ENCODE measurements at places on chromosomes 7 and 10.

DNA sequence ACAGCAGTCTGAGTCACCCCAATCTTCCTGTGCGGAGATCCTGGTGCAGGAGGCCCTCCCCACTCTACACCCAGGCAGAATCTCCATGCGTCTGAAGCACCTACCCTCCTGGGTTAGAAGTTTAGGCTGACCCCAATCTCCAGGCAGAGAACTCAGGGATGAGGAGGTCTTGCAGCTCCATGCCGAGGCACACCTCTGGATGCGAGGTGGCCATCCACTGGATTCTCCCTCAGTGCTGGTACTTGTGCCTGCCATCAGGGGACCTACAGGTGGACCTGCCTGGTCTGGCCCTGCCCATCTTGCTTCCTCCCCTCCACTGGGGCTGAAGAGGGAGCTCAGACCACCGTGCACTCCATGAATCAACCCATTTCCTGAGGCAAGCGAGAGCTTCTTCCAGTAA, 28.8 kb upstream of the AMPH start:
- DNase-seq: no peak

GRCh38 chr7:74464931-74465886, 11.5 kb downstream of the GTF2IRD1 start:
- DNase-seq: no peak

DNA sequence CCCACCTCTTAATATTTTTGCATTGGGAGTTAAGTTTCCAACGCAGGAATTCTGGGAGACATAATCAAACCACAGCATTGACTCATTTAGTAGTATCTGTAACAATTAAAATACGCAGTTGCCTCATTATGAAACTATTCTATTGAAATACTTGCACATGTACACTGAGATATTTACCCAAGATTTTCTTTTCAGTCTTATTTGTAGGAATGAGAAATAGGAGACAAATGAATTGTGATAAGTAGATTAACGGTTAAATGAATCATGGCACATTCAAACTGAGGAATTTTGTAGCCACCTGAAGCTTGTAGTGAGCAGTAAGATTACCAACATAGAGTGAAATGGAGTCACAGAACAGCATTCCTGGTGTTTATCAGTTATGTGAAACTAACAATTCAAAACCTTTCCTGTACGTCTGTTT, 18.1 kb downstream of the RP9 start:
- no peak for DNase-seq

- DNase-seq: no peak
Observed at GRCh38 chr7:105010504-105011130, 3.4 kb upstream of the KMT2E start.

- no peak for DNase-seq
Observed at GRCh38 chr7:7772397-7772821, 54.0 kb upstream of the RPA3 start.

DNA sequence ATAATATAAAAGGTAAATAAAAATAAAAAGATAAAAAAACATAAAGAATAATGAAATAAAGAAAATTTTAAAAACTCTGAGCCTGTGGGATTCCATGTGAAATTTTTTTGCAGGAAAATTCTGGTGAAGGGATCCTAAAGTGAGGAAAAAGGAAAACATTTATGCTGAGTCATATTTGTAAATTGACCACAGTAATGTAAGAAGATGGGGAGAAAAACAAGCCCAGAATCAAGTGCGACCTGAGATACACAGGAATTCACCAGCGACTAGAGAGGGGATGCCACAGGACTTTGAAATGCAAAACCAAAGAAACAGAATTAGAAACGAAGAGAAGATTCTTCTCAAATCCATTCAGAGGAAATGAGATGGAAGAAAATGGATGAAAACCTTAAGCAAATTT, 133.8 kb upstream of the PFKP start:
- DNase-seq: no peak

DNA sequence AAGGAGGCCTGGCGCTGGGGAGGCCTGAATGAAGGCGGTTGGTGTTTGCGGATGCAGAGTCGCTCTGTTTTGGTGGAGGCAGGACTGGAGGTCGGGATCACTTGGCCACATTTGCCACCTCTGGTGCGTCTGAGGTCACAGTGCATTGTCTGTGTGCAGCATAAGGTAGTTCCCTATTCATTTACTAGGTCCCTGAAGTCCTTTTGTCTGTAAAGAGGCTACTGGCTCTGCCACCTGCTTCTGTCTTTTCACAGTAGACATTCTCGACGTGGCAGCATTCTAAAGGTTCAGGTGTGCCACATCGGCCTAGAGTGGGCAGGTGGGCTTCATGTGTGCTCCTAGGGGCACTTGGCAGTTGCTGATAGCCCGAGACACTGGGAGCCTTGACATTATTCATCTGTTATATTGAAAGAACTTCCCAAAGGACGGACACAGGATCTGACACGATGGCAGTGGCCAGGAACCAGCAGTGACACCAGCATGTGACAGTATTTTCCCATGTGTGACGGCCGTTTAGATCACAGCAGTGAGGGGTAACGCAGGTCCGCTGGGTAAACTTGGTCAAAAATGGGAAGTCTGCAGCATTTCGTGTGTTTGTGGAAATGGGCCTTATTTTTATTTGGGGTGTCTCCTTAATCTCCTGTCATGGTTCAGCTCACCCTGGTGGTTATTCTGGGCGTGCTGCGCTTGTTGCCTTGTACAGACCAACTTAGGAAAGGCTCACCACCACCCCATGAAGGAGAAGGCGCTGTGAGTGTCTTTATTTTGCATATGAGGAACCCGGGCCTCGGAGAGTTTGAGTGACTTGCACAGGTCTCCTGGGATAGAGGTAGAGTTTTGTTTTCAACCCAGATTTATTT, 5.9 kb downstream of the MGMT start:
- DNase-seq: no peak

GRCh38 chr10:132710746-132711612, 75.0 kb downstream of the NKX6-2 start:
- DNase-seq: no peak

- DNase-seq: no peak
Observed at GRCh38 chr10:72088889-72089575, 681 bp upstream of the SPOCK2 start.

GRCh38 chr10:114953047-114953446, 15.1 kb downstream of the TRUB1 start:
- no peak for DNase-seq

GRCh38 chr10:25441270-25441669, 266.5 kb downstream of the GPR158 start:
- no peak for DNase-seq

DNA sequence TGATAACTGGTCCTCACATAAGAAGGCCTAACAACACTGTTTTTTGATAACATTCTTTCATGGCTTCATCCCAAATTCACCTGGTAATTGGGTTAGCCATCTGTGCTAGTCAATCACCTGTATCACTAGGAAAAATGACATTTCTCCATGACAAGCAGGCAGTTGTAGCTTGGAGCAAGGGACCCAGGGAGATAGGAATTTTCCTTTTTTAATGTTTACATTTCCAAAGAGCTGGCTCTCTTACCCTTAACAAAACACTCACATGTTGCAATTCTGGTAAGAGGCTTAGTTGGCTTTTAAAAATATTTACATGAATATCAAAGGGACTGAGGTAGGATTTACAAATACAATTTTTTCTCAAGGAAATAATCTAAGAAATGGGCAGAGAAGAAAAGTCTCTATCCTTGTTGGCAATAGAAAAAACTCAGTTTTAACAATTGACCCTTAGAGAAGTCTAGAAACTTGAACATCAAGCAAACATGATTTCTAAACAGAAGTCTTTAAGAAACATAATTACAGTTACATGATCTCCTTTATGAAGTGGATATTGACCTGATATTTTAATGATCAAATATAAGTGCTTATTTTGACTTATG, 16.1 kb upstream of the AKR1C1 start:
- DNase-seq: no peak

GRCh38 chr7:106731187-106731586, 70.2 kb upstream of the CCDC71L start:
- no peak for DNase-seq

- DNase-seq: no peak
Observed at GRCh38 chr7:107715531-107715930, 28.4 kb upstream of the CBLL1 start.

GRCh38 chr10:3926675-3927525, 141.9 kb upstream of the KLF6 start:
- DNase-seq: no peak

DNA sequence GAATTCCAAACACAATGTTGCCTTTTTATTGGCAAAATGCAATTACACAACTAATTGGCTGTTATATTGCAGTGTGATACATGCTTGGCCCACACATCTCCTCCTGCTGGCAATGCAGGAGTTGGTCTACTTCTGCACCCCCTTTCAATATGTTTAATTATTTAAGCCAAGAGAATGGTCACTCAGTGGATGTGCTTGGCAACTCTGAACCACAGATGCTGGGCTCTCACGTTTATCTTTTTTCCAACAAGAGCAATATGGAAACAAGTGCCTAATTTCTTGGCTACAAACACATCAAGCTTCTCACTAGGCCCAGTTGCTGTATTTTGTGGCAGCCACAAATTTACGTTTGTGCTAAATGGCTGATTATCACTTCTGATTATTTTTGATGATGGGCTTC, 1149.2 kb upstream of the CELF2 start:
- DNase-seq: no peak

- no peak for DNase-seq
Observed at GRCh38 chr7:142432377-142432776, 174.5 kb upstream of the PRSS58 start.

GRCh38 chr10:117535298-117536071, 7.1 kb upstream of the EMX2 start:
- DNase-seq: no peak

GRCh38 chr7:21383227-21384220, 44.4 kb upstream of the SP4 start:
- DNase-seq: no peak

- no peak for DNase-seq
Observed at GRCh38 chr7:38525857-38526256, 105.3 kb downstream of the AMPH start.

DNA sequence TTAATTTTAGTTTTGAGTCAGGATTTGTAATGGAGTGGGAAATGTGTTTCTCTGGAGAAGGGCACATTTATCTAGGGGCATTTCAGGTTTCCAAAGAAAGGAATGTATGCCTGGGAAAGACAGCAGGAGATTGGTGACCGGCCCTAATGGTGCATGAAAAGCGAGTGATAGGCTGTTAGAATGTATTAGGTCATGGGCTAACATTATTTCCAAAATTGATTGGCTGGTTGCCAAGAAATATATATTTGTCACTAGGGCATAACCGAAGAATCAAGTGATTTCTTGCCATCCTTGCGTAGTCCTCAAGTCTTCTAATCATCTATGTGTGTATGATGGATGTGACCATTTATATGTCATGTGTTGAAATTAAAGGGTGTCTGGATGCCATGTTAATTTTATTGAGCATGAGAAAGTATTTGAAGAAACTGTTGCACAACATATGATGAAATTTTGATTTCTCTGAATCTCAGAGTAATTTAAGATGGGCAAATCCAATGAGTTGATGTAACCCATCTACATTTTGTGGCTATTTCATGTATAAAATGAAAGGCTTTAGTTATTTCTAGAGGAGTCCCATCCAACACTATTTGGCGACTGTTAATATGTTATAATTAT, 248.4 kb downstream of the BMPER start:
- no peak for DNase-seq

- no peak for DNase-seq
Observed at GRCh38 chr10:123553810-123554430, 112.2 kb upstream of the GPR26 start.

- no peak for DNase-seq
Observed at GRCh38 chr7:155918720-155919390, 106.6 kb upstream of the SHH start.

DNA sequence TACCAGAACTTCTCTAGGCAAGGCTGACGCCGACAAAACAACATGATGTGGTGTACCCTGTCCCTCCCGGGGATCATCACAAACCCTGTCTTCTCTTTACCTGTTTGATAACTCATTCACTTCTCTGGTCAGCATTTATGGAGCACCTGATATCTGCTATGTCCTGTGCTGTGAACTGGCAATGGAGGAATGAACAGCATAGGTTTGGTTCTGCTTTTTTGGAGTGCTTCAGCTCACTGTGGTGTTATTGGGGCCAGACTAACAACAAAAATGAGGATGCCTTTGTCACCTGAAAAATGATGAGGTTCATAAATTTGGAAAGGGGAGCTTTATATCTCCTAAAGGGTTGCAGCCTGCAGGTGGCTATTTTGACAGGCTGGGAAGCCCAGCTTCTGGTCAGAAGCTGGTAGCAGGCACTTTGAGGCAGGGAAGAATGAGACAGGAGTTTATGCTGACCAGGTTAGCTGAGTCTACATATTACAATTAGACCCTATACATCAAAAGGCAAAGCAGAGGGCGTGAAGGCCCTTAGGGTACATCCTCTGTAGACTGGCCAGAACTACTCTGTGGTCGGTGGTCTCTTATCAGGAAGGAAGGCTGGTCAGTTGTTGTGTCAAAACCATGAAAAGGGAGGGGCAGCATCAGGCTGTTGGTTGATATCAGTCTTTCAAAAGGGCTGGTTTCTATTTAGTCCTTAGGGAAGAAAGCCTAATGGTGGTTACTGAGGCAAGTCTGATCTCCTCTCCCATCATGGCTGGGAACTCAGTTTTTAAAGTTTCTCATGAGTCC, 42.3 kb downstream of the SH2D4B start:
- DNase-seq: no peak

GRCh38 chr7:114554781-114555537, 140.3 kb downstream of the FOXP2 start:
- DNase-seq: no peak

- DNase-seq: no peak
Observed at GRCh38 chr7:130430841-130431666, 9.8 kb downstream of the CEP41 start.

Data from stimulated activated CD4-positive, alpha-beta T cell treated with anti-CD3 and anti-CD28 coated beads, Interleukin-15, amount 100 ng/mL, for 1 hour (primary cell).